NCI-H2081 treated with DMSO at 0.1 percent for 48 hours (cell line): ENCODE measurements at places on chromosomes 2 and 18.

- no peak for DNase-seq
Measured at GRCh38 chr18:3879836-3880120, 429.8 kb downstream of the TGIF1 start.

- no peak for DNase-seq
Measured at GRCh38 chr2:132632000-132632649, 37.9 kb downstream of the LYPD1 start.

DNA sequence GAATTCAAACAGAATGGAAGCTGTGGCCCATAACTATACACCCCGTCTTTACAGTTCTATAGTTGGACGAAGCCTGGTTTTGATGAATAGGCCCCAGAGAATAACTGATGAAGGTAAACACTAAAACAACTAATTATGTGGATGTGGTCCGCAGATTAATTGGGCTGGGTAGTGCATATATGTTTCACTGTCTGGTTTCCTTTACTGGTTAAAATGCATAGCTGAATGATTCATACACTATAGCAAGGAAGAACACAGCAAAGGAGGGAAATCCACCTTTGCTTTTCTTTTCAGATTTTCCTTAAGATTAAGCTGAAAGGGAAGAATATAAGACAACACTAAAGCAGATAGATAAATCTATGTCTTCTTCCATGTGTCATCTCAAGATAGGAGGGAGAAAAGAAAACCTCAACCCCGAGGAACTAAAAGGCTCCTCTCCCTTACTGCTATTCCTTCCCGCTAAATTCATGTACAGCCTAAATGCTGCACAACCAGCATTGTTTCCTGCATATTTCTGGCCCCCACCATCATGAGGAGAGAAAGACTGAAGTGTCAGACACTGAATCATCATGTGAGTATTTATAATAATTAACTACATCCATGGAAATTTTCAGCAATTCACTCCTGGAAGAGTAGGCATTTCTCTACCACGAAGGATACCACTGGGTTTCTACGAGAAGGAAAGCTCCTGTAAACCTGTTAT is 297.1 kb upstream of the CCDC68 start:
- DNase-seq: no peak

- DNase-seq: no peak
Measured at GRCh38 chr2:239456940-239457339, 56.1 kb upstream of the HDAC4 start.
